Heart left ventricle (tissue), 16 donors: ENCODE measurements at places on chromosomes 3 and 15. TPM values are rescaled to one million over a fixed set of nuclear protein-coding genes. Genes with fewer than 3 reads are reported as not detected.

Gene CRYGS
- polyA plus RNA-seq: 2.7 TPM

Gene FHIT
- polyA plus RNA-seq: 4.2 TPM

Gene TRH
- not detected for polyA plus RNA-seq

Gene ALDH1L1
- polyA plus RNA-seq: 13.4 TPM

DNA sequence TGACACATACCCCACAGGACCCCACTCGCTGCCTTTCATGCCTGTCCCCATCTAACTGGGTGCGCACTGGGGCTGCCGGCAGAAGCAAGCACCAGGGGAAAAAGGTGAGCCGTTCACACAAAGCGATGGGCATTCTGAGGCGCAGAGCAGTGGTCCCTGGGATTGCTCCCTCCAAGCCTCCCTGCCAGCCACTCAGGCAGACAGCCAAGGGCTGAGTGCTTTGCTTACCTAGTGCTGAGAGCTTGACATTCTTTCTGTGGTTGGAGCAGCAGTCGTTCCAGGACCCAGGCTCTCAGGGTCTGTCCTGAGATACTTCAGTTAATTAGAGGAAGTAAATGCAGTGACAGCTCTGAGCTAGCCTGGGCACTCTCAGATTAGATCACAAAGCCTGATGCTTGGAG is 5.7 kb downstream of the ESYT3 start:
- DNase-seq: peak; percentile 70

- DNase-seq: no peak
These were observed 16.6 kb downstream of the CRYBG3 start for GRCh38 chr3:97838393-97838792.

- DNase-seq: no peak
These were observed 17.6 kb downstream of the TRIM42 start for GRCh38 chr3:140695361-140696061.

DNA sequence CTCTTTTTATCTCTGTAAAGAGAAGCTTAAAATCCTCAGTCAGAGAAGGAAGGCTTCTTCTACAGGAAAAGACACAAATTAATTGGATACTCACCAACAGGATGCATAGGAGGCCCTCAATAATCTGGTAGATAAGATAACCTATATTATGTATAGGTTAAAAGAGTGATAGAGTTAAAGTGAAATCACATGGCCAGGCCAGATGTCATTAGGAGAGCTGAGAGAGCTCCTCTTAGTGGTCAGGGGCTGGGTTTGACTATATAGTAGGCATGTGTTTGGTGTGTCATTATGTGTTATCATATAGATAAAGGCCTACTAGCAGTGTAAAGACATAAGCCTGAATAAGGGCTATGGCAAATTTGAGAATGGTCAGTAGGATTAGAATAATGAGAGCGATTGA is 479.3 kb downstream of the EPHA3 start:
- no peak for DNase-seq

GRCh38 chr15:52787549-52788098 is 2.5 kb downstream of the ONECUT1 start:
- no peak for DNase-seq
